Neuronal stem cell (in vitro differentiated cells): ENCODE measurements at places on chromosomes 5 and 9.

- no peak for DNase-seq
Observed at GRCh38 chr9:99118782-99119466, 14.0 kb downstream of the TGFBR1 start.

DNA sequence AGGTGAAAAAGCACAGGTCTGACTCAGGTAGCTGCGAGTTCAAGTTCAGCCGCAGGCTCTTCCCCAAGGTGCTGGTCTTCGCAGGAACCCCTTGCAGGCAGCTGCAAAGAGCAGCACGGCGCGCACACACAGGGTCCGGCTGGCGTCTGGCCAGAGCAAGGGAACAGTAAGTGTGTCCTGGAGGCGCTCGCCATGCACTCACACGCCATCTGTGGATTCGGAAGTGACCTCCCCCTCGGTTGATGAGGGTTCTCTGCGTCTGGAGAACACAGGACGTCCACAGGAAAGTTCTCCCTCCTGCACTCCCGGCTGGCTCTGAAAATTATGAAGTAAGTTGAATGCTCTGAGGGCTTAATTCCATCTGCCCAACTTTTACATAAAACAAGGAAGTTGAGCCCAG is 14.0 kb upstream of the EGFL7 start:
- no peak for DNase-seq

DNA sequence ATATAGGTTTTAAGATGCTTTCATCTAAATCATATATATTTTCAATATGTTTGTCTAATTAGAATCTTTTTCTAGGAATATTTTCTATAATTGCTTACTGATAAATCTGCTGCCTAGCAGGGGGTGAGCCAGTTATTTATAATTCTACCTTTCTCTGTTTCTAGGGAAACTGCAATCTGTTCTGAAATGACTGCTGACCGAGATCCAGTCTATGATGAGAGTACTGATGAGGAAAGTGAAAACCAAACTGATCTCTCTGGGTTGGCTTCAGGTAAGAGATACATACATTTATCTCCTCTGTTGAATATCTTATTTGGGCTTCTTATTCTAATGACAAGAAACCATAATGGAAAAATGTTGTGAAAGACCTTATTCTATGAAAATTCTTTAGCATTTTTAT is 127.3 kb downstream of the XRCC4 start:
- no peak for DNase-seq

DNA sequence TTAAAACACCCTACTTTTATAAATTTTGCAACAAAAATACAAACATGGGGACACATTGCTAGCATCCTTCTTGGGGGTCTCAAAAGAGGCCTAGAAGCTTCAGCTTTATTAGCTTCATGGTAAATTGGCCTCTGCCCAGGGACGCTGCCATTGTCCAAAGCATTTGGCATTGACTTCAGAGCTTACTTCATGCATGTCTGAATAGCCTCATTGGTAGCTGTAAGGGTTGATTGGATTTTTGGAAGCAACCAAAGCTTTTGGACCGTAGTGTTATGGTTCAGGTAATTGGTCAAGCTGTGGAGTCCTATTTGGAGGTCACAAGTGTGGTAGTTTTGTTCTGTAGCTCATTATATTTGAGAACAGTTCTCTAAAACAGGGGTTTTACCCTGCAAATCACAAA is 411.7 kb upstream of the SLC24A2 start:
- DNase-seq: no peak

DNA sequence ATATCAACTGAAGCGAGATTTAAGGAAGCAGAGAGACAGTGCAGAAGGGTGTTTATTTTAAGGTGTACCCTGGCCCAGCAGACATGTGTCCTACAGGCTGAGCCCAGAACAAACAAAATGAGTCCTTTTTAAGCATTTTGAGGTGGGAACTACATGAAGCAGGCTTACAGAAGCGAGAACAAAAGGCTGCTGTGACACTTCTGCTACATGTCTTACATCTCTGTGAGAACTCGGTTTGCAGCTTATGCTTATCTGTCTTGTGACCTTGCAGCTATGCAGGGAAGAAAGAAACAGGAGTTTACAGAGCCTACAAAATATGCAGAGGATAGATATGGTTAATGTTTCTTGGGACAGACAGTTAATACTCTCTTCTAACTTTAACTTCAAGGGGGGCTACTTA is 295.9 kb downstream of the CEMIP2 start:
- DNase-seq: no peak

GRCh38 chr5:135508496-135509005 is 27.2 kb downstream of the NEUROG1 start:
- DNase-seq: no peak

DNA sequence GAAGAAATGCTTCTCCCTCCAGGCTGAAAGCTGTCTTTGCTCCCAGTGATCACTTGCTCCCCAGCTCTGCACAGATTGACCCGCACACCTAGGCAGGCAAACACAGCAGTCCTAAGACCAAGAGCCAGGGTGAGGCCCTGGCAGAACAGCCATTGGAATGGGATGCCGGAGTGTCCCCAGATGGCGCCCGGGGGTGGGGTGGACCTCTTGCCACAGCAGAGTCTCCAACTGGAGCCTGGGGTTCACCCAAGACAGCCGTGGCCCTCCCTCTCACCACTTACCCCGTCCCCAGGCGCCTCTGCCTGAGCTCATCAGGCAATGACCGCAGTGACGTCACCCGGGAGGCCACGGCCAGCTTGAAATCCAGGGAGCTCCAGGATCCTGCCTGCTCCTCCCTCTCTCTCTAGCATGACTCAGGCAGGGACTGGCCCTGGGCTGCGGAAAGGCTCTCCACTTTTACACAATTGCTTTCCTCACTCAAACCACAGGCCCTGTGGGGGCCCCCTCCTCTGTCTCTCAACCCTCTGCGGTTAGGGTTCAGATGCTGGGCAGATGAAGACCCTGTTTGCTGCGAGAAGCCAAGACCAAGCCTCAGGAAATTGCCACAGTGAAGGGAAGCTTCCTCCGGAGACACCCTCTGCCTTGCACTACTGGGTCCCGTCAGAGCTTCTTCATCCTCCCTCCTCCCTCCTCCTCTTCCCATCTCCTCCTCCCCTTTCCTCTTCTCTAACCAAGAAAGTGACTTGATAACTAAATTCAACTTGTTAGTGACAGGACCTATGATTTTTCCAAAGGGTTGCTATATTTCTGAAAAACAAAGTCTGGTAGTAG is 24.3 kb upstream of the PTGES start:
- DNase-seq: no peak

DNA sequence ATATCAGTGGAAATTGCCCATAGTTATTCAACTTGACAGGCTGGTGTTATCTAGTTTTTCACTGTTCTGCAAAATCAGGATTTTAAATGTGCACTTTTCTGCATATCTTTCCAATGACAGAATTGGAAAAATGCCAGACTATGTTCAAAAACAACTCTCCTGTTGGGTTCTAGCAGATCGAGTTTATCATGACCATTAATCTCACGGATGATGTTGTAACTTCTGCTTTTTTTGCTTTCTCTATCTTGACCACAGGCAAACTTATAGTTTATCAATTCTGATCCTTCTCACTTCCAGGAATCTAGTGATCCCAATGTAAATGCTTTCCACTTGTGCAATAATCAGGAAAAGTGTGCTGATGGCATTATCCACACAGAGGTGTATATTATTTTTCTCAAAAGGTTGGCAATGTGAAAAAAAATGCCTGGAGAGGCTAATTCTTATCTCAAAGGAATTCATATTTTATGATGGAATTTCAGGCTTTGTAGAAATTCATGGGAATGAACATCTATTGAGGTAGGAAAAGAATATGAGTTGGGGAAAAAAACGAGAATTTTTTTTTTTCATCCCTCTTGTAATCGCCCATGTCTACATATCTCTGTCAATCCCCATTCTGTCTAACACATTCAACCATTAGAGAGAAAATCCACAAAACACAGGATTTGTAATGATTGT is 73.6 kb upstream of the DAB2 start:
- no peak for DNase-seq

DNA sequence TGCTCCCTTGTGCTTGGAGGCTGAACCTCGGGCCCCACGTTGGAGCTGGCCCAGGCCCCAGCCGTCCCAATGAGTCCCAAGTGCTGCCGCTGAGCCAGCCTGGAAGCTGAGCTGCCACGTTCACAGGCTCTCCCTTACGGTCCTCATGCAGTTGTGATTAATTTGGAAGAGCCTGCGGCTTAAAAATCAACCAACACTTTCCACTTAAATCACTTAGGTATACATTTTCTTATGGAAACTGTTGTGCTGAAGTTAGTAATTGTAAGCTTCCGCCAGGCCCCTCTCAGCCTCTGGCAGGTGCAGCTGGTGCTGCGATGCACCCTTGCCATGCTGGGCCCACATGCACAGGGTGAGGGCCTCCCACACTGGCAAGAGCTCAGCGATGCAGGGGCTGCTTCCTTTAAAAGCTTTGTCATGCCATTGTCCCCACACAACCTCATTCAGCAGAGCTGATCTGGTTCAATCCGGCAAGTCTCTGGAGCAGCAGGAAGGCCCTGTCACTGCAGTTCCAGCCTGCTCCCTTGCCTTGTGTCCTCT is 61.0 kb downstream of the IPPK start:
- peak; percentile 48 for DNase-seq

GRCh38 chr9:77841739-77842386 is 189.7 kb downstream of the GNAQ start:
- DNase-seq: no peak

DNA sequence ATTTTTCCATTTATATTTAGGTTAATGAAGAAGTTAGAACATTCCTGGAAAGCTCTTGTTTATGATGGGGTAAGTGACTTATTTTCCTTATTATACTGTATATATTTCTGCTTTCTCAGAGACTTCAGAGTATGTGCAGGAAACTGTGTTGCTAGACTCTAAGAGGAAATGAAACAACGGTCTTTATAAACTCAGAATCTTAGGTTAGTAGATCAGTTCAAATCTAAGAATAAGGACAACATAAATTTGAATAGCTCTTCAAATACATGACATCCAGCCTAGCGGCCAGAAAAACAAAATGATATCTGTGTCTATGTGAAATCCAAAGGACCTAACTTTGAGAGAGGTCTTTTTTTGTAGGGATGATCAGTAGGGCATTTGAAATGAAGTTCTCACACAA is 94.3 kb downstream of the PRKACG start:
- no peak for DNase-seq

GRCh38 chr5:117680426-117680825 is 1105.8 kb upstream of the SEMA6A start:
- no peak for DNase-seq

GRCh38 chr9:82090046-82090445 is 101.5 kb downstream of the SPATA31D1 start:
- DNase-seq: no peak

DNA sequence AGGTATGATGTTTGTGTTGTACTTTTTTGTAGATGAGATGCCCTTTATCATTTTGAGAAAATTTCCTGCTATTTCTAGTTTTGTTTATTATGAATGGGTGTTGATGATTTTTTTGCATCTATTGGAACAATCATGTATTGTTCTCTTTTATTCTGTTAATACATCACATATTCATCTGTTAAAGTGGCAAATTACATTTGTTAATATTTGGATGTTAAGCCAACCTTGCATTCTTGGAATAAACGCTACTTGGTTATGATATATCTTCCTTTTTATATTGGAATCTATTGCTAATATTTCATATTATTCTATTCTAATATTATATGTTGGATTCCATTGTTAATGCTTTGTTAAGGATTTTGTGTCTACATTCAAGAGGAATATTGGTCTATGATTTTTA is 24.6 kb upstream of the BNIP1 start:
- DNase-seq: no peak

DNA sequence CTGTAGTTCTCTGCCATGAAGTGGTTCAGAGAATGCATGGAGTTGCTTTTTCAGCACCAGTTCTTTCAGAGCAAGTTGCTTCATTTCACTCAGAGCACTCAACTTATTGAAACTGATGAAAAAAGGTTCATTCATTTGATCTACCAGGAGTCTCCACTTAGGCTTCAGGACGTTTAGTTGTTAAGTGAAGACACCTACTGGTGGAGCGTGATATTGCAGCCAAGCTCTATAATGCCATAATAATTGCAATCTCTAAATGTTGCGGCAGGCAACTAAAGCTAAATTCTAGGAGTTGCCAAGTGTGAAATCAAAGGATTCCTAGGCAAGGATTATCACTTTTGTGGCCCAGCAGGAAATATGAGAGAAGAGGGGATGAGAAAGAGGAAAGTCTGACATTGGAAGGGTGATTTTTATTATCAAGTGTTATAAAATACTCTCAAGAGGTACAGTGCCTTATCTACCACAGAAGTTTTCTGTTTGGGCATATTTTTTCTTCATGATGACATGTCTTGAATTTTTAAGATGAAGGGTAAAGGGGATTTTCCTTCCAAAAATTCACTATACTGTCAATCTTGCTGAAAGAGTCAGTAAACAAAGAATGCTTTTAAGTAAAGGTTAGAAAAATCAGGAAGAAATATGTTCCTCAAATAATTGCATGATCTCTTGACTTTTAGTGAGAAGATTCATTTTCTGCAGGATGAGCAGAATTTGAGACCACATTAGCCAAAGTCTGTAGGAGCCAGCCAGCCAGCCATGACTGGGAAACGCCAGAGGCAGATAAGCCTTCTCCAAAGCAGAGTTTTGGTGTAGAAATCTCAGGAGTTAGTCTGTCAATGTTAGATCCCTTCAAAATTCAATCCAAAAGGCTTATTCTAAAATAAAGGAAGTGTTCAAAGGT is 83.4 kb downstream of the SH3PXD2B start:
- DNase-seq: no peak

GRCh38 chr9:121206516-121207370 is 5.1 kb upstream of the RAB14 start:
- no peak for DNase-seq

GRCh38 chr9:71821405-71821804 is 53.1 kb upstream of the CEMIP2 start:
- no peak for DNase-seq

DNA sequence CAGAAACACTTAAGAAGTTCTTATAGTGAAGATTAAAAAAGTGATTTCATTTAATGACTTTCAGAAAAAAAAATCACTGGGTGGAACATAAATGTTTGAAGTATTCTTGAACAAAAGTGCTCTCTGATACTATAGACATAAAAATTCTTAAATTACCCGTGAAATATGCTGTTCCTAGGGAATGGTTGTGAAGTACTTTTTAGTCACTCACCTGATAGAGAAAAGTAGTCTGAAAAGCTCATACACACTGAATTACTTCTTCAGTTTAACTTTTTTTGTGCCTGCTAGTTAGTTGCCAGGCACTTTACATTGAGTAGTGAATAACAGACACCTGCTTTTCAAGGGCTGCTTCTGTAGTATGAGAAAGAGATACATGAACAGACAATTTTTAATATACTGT is 78.0 kb downstream of the SH3GL2 start:
- no peak for DNase-seq

DNA sequence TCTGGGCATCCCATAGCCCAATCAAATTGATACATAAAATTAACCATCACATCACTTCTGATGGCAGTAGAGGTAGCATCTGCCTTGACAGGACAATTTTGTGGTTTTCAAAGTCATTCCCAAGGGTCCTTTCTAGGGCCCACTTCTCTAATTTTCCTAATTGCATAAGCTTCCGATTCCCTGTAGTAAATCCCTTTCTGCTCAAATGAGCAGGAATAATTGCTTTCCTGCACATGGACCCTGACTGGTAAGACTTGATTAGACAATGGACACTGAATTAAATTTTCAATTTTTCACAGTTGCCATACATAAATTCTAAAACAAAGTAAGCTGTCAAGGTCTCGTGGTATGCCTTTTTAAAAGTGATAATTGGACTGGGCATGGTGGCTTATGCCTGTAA is 22.0 kb upstream of the IL17B start:
- DNase-seq: no peak
